Islet precursor cell (in vitro differentiated cells): ENCODE measurements at places on chromosomes 6 and 20.

DNA sequence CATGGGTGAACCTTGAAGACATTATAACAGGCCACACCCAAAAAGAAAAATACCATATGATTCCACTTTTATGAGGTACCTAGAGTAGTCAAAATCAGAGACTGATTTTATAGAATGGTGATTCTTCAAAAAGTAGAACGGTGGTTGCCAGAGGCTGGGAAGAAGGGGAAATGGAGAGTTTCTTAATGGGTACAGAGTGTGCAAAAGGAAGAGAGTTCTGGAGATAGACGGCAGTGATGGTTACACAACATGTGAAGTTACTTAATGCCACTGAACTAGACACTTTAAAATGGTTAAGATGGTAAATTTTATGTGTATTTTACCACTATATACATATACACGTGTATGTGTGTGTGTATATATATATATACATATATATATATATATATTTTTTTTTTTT, 80.8 kb downstream of the PRND start:
- DNase-seq, result no peak

GRCh38 chr6:25637960-25638434, 14.0 kb upstream of the SCGN start:
- peak; percentile 68 for DNase-seq

DNA sequence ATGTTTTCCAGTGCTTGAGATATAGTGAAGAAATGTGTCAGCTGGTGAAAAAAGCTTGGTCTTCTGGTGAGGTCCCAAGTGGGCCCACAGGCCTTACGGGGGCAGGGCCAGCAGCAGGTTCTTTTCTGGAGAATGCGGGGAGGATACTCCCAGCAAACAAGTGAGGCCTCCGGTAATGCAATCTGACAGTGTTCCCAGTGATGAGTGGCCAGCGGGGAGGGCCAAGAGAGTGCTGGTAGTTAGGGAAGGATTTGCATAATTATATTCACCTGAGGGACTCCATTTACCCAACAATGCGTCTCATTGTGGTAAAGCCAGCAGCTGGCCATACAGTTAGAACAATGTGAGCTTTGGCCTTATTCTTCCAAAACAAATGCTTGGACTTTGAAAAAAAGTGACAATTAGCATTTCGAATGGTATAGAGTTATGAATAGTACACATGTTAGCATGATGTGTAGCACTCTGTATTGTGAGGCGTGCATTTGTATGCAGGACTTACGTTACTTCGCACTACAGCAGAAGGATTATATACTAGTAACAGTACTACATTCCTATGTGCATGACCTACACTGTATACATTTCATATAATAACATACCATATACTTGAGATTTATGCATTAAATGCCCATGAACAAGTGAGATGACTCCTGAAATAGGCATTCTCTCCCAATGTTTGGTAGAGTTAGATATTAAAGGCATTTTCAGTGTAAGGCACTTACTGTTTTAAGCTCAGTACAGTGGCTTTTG, 69.8 kb downstream of the MYB start:
- peak; percentile 70 for DNase-seq

- no peak for DNase-seq
These were observed 55.6 kb upstream of the ZMYND8 start for GRCh38 chr20:47412083-47412482.

GRCh38 chr6:7047966-7048365, 59.8 kb upstream of the RREB1 start:
- DNase-seq, result no peak

DNA sequence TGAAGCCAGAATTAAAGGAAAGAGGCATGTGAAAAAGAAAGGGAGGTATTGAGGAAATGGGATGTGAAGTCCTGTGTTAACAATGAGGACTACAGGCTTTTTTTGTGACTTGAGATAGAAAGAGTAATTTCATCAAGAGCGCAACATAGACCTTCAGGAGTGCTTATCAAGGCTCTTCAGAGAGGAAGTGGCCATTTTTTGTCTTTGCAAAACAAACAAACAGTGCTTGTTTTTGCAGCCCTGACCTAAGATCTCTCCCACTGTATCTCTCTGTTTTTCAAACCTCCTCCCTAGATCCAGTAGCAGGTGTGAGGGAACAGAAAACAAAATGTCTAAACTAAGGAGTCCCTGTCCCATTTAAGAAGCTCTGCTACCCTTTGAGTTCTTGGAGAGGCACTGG, 710.3 kb upstream of the MARCKS start:
- no peak for DNase-seq

DNA sequence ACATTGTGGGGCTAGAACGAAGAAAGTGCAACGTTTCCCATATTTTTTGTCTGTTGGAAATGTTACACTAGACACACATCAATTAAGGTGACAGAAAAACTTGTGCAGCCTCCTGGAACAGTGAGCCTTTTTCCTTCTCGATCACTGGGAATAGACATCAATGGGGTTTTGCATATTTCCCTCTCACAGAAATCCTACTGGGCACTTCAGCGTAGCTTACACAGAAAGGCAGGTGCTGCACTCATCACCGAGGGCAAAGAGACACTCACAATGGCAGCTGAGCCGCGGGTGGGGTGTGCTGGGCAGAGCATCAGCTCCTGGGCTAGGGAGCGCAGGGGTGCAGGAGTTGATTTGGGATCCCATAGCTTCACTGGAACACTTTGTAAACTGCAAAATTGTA, 64.5 kb downstream of the THBS2 start:
- DNase-seq, result no peak

DNA sequence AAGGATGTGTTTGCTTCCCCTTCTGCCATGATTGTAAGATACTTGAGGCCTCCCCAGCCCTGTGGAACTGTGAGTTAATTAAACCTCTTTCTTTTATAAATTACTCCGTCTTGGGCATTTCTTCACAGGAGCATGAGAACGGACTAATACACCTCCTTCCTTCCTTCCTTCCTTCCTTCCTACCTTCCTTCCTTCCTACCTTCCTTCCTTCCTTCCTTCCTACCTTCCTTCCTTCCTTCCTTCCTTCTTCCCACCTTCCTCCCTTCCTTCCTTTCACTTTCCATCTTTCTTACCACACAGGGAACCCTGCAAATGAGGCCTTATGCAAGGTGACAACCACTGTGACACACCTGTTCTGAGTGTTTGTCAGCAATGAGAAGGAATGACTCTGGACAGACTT, 141.3 kb upstream of the EXOC2 start:
- no peak for DNase-seq

GRCh38 chr20:6134592-6134991, 11.8 kb upstream of the FERMT1 start:
- no peak for DNase-seq

GRCh38 chr6:37665304-37665703, 32.4 kb downstream of the MDGA1 start:
- no peak for DNase-seq

DNA sequence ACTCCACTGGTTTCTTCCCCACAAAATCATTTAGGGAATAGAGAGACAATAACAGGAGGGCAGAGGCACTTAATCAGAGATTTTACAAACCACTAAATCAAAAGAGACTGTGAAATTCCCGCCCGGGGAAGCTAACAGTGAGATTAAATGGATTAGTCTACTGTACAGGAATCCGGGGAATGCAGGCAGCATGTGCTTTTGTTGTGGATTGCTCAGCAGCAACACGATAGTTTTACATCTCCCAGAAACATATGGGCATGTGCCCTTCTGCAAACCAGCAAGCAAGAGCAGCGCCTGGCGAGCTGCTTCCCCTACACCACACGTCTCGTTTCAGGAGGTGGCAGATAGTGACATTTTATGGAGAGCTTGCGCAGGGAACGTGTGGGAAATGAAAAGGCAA, 382.3 kb downstream of the CD83 start:
- peak; percentile 91 for DNase-seq

GRCh38 chr6:29762051-29762450, 38.8 kb downstream of the HLA-F start:
- DNase-seq, result no peak

DNA sequence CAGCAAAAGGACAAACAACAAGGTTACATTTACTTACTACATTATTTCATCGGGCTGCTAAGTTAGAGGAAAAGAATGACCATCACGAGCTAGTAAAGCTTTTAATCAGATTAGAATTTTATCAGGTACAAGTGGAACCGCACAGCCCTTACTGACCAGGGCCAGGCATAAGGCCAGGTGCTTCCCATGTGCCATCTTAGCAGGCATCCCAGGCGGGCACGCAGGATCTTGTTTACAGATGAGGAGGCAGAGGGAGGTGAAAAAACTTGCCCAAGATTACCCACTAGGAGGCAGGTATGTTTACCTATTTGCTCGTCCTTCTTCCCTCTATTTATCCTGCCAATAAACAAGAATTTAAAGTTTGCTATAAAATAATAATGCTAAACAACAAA, 10.7 kb downstream of the EZR start:
- peak; percentile 46 for DNase-seq

- peak; percentile 98 for DNase-seq
These were observed 234.2 kb downstream of the HACE1 start for GRCh38 chr6:104625536-104625935.

DNA sequence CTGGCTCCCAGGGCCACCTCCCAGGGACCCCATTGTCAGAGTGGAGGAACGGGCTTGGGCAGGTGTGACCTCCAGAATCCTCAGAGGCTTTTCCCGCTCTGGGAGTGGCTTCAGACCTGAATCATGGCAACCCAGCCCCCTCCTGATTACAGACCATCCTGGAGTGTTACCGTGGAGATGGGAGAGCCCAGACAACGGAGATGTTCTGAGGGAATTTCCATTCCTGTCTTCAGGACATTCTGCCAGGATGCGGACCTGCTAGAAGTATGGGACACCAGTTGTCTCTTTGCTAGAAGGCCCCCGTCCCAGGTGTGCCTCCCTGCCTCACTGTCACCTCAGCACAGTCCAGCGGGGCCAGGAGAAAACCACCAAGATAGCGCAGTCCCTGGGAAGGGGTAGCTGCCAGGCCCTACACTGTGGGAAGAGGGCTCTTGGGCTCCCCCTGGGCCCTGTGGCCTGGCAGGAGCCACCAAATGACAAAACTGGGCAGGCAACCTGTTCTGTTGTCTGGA, 109.9 kb downstream of the PSMB1 start:
- DNase-seq, result peak; percentile 72

GRCh38 chr6:6483168-6483567, 105.4 kb upstream of the LY86 start:
- no peak for DNase-seq

DNA sequence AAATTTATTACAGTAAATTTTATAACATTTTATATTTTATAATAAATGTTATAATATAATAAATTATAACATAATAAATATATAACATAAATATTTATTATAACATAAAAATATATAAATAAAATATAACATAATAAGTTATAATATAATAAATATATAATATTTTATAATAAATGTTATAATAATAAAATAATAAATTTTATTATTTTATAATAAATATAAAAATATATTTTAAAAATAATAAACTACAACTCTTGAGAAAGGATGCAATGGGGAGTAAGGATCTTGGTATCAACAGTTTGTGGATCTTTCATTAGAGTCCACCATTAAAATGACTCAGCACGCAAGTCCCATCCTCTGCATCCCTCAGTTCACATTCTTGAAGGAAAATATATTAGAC, 312.6 kb downstream of the MEI4 start:
- no peak for DNase-seq

- DNase-seq, result no peak
These were observed 5.7 kb downstream of the SDCBP2 start for GRCh38 chr20:1323256-1323655.

DNA sequence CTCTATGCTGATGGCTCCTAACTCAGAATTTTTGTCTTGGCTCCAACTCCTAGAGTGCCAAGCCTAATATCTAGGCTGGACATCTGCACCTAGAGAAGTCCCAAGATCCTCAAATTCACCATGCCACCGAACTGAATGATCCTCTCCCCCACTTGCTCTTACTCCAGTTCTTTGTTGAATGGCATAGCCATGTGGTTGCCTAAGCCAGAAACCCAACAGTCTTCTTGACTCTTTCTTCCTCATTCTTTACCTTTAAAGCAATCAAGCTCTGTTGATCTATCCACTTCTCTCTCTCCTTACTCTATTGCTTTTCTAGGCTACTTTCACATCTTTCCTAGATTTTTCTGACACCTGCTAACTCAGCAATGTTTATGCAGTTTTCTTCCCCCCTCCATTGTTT, 126.5 kb upstream of the FOXO3 start:
- no peak for DNase-seq

DNA sequence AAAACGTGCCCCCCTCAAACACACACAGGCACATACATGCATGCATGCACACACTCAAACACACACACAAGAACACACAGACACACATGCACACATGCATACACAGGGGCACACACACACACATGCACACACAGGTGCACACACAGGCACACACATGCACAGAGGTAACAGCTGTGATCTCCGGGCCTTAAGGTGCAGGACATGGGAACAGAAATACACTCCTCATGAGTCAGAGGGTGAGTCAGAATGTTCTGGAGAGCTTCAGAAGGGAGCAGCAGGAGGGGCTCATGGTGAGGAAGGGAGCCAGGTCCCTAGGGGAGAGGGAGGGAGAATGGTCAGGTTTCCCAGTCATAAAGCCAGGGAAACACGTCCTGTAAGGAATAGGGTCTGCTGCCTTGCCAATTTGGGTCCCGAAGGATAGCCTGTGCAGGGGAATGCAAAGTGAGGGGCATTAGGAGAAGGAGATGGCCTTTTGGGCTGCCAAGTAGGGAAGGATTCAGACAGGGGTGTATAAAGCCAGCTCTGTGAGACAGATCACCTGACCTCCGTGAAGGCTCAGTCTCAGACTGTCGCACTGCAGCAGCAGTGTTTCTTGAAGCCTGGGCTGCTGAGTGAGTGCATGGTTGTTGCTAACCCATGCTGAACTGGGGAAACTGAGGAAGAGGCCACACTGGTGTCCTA, 123.9 kb downstream of the MAFB start:
- DNase-seq, result peak; percentile 92

DNA sequence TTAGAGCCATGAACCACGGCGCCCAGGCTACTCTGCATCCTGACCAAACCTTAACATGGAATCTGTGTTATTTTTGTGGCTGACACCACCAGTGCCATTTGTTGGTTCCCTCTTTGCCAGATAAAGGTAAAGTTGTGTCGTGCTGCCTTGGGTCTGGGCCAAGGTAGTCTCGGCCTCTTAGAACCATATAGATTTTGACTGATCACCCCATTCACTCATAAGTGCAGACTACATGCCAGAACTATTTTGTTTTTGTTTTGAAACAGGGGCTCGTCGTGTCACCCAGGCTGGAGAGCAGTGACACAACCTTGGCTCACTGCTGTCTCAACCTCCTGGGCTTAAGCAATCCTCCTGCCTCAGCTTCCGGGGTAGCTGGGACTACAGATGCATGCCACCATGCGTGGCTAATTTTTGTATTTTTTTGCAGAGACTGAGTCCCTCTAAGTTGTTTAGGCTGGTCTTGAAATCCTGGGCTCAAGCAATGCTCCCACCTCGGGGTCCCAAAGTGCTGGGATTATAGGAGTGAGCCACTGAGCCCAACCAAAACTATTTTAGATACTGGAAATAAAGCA, 19.2 kb upstream of the RIPOR3 start:
- no peak for DNase-seq

- DNase-seq, result no peak
These were observed 95.5 kb upstream of the AGPAT4 start for GRCh38 chr6:161369339-161369738.

- no peak for DNase-seq
These were observed 138.2 kb downstream of the TENT5A start for GRCh38 chr6:81614292-81614691.

- DNase-seq, result no peak
These were observed 539.7 kb upstream of the MARCKS start for GRCh38 chr6:113317442-113317841.
